ENCODE measurements at places on chromosomes 16 and 17.

- DNase-seq = no peak
These were observed 11.7 kb downstream of the CMTM3 start for GRCh38 chr16:66616169-66616568.

GRCh38 chr16:84598360-84598759 lies 19.5 kb downstream of the COTL1 start:
- DNase-seq = no peak

GRCh38 chr16:68659412-68660358 lies 14.6 kb downstream of the CDH3 start:
- no peak for DNase-seq

DNA sequence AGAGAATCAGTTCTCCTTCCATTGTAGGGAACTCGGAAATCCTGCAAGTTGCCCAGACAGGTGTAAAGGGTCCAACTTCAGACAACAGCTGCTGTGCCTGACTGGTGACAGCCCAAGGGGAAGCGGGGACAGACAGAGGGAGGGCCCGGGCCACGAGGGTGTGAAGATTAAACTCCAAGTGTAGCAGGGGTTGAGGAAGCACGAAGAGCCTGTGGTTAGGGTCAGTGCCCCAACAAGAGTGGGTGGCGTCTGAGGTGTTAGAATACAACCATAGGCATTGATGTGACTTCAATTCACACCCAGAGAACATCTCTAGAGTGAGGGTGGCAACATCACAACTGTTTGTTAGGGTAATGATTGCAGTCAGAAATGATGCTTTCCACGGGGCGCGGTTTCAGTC lies 39.1 kb downstream of the ASPA start:
- no peak for DNase-seq

GRCh38 chr17:71111934-71112333 lies 942.6 kb downstream of the KCNJ2 start:
- no peak for DNase-seq

GRCh38 chr16:8660841-8661301 lies 13.5 kb upstream of the ABAT start:
- peak; percentile 44 for DNase-seq

DNA sequence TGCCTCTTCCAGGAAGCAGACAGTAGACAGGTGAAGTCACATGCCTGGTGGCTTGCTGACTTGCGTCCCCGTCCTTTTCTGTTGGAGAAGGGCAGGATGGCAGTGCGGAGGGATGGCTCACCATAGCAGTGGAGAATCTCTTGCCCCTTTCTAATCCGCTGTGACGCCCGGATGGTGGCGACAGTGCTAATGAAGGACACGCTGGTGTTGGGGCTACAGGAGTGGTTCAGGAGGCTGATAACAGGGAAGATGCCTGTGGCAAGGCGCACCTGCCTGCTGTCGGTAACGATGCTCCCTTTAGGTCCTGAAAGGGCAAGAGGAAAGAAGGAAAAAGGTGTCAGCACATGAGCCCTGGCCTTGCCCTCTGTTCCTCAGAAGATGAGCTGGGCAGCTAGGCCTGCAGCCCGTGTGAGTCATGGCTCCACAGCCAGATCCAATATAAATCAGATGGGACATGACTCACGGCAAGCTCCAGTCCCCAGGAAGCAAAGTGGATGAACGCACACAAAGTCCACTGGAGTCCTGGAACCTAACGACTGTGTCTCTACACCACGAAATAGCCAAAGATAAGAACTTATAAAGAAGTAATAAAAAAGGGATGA lies 25.5 kb downstream of the SERPINF1 start:
- no peak for DNase-seq

GRCh38 chr17:10646392-10646990 lies 10.6 kb downstream of the MYH3 start:
- DNase-seq = peak; percentile 58

- DNase-seq = no peak
These were observed at the start of gene CNGB1 for GRCh38 chr16:57970970-57971369. CNGB1 (minus strand) TSS chr16:57971128; CDS start chr16:57967286, 3,842 bp downstream.

- DNase-seq = no peak
These were observed 4.1 kb downstream of the ABCC1 start for GRCh38 chr16:15953477-15953876.

DNA sequence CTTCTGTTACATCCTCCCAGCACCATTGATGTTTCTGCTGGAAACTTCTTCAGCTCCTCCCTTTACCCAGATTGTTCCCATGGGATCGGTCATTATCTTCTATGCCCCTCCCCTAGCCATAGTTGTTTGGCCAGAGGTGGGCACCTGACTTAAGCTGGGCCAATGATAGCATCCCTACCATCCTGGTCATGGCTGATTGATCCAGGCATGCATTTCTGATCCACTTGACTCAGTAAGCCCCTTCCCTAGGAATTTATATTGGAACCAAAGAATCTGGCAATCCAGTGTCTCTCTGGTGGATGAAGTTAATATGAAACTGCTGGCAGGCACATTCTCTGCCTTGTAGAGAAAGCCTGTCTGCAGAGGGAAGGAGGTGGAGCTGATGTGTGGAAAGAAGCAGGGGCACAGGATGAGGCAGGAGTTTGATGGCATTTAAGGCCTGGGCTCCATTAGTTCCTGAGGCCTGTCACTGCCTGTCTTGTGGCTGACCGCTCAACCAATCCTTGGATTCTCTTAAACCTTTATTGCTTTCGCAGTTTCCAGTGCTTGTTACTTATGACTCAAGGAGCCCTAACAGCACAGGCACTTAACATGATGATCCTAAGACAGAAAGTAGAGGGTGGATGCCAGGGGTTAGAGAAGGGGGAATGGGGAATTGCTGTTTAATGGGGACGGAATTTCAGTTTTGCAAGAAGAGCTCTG lies 152.4 kb downstream of the ABCC12 start:
- DNase-seq = no peak

GRCh38 chr17:39652587-39653315 lies 12.4 kb upstream of the TCAP start:
- no peak for DNase-seq

- DNase-seq = no peak
These were observed 2.0 kb upstream of the RASL10B start for GRCh38 chr17:35729405-35729833.

GRCh38 chr16:75506574-75506973 lies 11.3 kb upstream of the CHST6 start:
- DNase-seq = no peak

GRCh38 chr16:68768771-68769170 lies 31.7 kb downstream of the CDH1 start:
- no peak for DNase-seq

DNA sequence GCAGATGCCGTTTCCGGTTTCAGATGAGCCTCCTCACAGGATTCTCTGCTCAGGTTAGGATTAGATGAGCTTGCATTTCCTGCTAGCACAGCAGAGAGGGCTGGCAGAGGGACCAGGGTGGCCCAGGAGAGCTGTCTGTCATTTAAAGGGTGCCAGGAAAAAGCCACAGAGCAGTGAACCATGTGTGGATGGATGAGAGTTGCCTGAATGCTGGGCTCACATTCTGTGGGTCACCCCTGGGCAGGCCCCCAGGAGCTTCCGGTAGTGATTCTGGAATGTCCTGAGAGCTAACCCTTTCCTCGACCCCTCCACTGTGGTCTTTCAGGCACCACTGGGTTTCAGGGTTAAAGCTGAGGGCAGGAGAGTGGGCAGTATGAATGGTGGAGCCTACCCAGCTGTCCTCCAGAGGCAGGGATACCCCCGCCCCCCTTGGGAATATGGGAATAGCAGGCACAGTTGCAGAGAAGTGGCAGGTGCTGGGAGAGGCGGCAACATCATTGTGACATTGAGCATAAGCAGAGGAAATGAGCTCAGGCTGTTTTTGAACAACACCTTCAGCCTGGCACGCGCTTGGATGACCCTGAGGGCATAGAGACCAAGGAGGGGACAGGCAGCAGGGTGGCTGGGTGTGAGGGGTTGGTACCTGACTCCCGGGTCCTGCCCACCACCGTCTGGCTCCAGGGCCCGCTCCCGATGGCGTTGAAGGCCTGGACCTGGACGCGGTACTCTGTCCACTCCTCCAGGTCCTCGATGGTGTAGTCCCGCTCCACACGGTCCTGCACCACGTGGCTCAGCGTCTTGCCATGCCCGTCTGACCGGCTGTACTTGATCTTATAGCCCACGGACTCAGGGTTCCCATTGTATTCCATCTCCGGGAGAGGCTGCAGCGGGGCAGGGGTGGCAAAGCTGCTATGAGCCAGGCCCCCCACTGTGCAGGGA lies 83.0 kb upstream of the CDC42EP4 start:
- DNase-seq = no peak

DNA sequence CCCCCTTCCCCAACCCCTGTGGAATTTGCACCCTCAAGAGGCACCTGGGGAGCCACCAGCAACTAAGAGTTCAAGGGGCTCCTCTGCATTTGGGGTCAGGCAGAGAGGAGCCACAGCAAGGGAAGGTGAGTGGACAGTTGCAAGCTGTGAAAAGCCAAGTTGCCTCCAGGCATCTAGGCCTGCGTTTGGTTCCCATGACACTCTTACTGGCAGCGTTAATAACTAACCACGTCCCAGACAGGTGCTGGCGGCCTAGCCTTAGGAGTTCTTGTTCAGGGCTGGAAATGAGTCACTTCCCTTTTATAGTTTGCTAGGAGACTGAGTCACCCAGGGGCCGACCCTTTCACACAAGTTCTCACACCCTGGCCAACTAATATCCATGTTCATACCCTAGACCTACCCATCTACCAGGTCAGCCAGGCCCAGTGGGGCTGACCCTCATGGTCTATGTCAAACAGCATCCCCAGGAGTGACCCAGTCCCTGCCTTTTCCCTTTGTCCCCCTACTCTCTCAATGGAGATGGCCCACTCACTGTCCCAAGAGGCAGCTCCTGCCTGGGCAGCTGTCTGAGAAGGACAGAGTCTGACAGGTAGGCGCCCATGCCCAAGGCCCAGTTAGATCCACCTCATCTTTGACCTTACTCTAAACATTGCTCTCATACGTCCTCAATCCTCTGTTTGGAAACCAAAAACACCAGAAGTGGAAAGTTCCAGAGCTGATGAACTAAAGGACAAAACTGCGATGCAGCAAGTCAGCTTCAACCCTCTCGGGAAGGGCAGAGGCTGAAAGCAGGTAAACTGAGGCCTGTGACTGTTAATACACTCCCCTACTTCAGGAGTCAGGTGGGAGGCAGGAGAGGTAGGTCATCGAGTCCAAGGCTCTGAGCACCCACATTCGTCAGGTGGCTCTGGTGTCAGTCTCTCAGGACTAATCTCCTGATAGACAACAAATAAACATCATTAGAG lies 300.6 kb downstream of the SOX9 start:
- DNase-seq = no peak

GRCh38 chr16:2845116-2845515 lies 12.9 kb downstream of the PRSS22 start:
- no peak for DNase-seq

- no peak for DNase-seq
These were observed 8.2 kb upstream of the RNFT1 start for GRCh38 chr17:59972778-59973177.

DNA sequence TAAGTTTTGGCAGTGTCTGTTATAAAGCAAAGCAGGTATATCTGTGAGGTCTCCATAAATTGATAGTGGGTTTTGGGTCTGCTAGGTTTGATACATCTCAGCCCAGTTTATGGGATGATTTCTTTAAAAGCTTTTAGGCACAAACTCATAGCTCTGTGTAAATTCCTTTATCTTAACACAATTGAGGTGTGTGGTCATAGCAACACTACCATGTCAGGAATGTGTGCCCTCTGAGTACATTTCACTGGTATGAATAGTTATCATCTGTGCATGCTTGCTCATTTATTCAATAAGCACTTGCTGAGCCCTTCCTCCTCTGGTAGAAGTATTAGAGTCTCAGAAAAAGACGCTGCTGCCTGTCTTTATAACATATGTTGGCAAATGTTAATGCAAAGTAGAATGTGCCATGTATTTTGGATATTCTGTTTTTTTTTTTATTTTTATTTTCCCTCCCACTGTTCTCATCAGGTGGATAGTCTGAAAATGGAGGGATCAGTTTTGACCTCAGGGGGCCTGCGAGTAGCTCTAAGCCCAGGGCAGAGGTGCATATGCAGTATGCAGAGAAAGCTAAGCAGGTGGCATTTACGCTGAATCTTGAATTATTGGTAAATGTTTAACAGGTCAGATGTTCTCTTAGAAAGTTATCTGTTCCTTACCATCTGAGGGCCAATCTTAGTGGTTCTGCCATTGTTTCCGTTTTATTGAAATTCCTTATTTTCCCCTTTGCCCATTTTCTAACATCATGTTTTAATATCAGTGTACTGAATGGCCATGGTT lies 90.7 kb downstream of the WNT3 start:
- DNase-seq = no peak

DNA sequence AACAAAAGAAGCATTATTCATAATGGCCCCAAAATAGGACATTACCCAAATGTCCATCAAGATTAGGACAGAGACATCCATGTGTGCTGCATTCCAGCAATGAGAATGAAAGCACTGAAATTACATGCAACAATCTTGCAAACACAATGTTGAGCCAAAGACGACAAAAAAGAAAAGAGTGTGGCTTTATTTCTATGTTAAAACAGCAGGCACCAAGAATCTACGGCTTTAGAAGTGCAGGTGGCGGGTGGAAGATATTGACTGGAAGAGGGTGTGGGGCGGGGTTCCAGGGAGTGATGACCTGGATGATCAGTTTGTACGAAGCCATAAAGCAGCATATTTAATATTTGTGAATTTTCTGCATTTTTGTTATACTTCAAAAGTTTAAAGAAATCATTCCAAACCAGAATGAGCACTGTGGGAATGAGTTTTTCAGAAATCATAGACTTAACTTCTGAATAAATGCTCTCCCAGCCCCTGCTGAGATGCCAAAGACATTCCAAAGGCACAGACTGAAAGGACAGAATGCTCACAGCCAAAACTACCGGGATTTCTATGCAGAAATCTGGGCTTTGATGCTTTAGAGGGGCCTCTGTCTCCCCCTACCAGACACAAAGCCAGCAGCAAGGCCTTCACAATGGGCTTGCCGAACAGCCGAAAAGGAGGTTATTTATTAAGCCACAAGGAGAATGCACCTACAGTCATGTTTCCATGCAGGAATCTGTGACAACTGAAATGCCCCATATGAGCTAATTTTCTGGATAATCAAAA lies 361.6 kb downstream of the GRIN2A start:
- no peak for DNase-seq

GRCh38 chr17:82031885-82032627 lies 578 bp downstream of the RAC3 start:
- peak; percentile 44 for DNase-seq

GRCh38 chr17:78034429-78035091 lies 76.1 kb downstream of the TNRC6C start:
- no peak for DNase-seq

- peak; percentile 13 for DNase-seq
These were observed 7.1 kb upstream of the TMC5 start for GRCh38 chr16:19410435-19411171.

DNA sequence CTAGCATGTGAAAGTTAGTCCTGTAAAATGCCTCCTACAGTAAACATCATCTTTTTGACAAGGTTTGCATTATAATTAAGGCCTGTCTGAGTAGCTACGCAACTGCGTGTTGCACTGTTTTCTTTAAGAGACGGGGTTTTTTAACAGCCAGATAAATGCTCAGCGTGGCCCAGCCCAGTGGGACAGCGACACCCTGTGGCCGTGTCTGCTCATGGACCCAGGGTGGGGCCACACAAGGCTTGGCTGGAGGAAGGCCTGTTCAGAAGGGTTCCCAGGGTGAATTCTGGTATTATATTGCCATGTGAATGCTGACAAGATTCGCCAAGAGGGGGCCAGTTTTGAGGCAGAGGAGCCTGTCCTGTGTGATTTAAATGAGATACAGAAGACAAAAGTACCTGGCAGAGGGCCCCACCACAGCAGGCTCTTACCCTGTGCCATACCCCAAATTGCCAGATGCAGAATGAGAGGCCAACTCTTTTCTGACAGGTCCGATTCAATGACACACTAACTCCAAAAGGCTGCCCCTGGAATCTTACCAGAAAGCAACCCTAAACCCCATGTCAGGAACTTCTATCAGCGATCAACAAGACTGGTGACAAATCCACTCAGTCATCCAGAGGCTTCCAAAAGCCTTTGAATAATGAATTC lies 65.9 kb upstream of the IRX6 start:
- DNase-seq = peak; percentile 41

Data from activated T-helper 2 cell treated with anti-CD3 and anti-CD28 coated beads, Interferon-gamma antibody, Interleukin-2, Interleukin-4, amounts not matched to agents 10 μg/mL and 5 μg/mL and 100 μg/mL, durations not matched to agents 14 hours and 24 hours and 36 hours (primary cell).